Activated T-cell treated with anti-CD3 and anti-CD28 coated beads, Interleukin-2, amount 50 U/mL, for 48 hours (primary cell): ENCODE measurements at places on chromosomes 1 and 21.

- no peak for DNase-seq
Observed at GRCh38 chr1:897226-897625, 26.5 kb upstream of the SAMD11 start.

DNA sequence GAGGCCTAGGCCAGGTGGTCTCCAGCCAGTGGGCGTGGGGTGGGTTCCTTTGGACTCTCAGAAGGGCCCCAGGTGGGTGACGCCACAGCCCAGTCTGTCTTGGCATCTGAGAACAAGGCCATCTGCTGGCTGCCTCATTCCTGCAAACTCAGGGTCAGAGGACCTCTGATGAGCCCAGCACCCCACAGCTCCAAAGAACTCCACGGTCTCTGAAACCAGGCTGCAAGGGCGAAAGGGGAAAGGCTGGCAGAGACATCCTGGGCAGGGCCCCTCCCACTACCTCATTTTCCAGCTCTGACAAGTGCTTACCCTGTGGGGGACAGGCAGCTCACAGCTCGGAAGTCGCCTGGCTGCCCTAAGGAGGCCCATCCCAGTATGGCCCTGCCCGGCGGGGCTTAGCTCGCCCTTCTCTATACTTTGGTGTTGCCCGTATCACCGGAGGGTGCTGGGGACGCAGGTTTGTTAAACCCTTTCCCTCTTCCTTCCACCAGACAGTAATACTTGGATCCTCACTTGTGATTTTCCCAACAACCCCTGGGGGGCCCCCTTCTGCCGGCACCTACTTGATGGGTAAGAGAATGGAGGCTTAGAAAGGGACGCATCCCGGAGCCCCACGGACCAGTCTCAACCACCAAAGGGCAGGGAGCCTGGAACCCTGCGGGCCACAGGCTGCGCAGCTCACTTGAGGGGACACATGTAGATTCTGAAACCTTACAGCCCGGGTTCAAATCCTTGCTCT is 10.9 kb upstream of the EDN2 start:
- DNase-seq, result peak; percentile 57

DNA sequence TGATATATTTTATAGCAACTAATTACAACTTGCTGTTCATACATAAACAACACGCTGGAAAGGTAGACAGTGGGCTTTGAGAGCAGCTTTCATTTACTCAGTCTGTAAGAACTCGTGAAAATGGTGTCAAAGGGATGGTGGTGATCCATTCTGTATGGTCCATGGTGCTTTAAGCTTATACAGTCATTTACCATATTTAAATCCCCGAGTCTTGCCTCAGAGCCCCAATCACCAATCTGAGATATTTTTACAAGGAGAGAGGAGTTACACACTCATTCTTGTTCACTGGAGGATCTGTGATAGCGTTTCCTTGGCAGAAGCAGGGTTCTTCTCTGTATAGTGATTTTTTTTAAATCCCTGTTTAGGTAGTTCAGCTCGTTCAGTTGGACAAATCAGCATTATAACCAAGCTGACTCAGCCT is 694.6 kb downstream of the USP25 start:
- DNase-seq, result no peak

GRCh38 chr21:38354746-38355145 is 98.0 kb downstream of the KCNJ15 start:
- no peak for DNase-seq

- peak; percentile 60 for DNase-seq
Observed at GRCh38 chr1:167121375-167122120, 27.7 kb downstream of the STYXL2 start.
